Glomerular endothelial cell (primary cell): ENCODE measurements at places on chromosomes 2 and 18. TPM values are rescaled to one million over a fixed set of nuclear protein-coding genes. Genes with fewer than 3 reads are reported as not detected.

The SERPINB10 gene
- not detected in 2 replicates for total RNA-seq

The SLC9A4 gene
- not detected in 2 replicates for total RNA-seq

The LAMA1 gene
- total RNA-seq, result 2.5 and 3.1 TPM in 2 replicates

The PIK3C3 gene
- 28.9 and 51.1 TPM in 2 replicates for total RNA-seq

DNA sequence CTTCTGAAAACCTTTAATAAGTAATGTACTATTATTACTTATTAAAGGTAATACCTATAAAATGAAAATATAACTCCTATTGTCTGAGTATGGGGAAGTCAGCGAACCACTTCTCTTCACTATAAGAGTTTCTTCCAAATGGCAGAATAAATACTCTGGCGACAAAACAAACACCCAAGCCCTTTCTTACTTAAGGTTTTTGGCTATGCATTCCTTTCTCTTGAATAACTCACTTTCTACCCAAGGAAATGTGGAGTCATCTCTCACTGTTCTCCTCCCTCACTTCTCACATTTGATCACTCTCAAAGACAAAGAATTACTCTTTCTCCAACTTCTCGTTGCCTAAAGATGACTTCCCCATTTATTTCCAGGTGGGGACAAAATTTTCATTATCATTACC, 816.8 kb upstream of the CRIM1 start:
- no peak for DNase-seq

DNA sequence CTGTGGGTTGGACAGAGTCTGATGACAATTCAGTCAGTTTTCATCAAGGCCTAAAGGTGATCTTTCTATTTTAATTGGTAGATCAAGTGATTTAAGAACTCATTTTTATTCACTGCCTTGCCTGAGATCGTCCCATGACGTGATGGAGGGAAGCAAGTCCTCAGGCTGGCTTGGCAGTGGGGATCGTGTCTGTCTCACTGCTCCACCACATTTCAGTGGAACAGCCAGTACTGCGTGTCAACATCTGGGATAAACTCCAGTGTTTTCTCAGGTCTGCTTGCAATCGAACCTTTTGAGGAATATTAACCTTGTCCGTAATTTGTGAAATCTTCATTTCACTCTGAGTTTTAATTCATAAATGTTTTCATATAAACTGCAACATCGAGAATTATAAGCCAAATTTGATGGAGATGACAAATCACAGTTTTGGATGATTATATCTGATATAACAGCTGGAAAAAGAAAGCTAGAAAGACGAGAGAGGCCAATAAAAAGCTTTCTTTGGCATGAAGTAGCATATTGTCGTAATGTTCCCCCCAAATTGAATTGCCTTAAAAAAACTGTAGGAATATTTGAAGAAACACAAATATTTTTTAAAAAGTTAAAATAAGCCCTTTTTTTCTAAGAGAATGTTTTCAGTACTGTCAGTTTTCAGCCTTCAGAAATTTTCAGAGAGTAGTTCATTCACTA, 414.7 kb upstream of the SPRED2 start:
- DNase-seq, result no peak

GRCh38 chr2:231306791-231307393, 88.6 kb upstream of the B3GNT7 start:
- DNase-seq, result no peak

GRCh38 chr2:146978577-146979555, 866.0 kb upstream of the ACVR2A start:
- no peak for DNase-seq

GRCh38 chr2:134320930-134321329, 67.1 kb downstream of the MGAT5 start:
- DNase-seq, result no peak

- no peak for DNase-seq
Observed at GRCh38 chr18:71020342-71021029, 731.6 kb downstream of the SOCS6 start.

GRCh38 chr2:20220806-20221554, 4.0 kb downstream of the SDC1 start:
- DNase-seq, result no peak
